Iris pigment epithelial cell (primary cell): ENCODE measurements at places on chromosomes 16 and 17.
A peak's percentile ranks its signal among the peaks of the same experiment; 100 is the strongest.

GRCh38 chr16:27320261-27321012 is 6.7 kb downstream of the IL4R start:
- no peak for DNase-seq

GRCh38 chr17:4710693-4711634 is 532 bp downstream of the ARRB2 start:
- no peak for DNase-seq

DNA sequence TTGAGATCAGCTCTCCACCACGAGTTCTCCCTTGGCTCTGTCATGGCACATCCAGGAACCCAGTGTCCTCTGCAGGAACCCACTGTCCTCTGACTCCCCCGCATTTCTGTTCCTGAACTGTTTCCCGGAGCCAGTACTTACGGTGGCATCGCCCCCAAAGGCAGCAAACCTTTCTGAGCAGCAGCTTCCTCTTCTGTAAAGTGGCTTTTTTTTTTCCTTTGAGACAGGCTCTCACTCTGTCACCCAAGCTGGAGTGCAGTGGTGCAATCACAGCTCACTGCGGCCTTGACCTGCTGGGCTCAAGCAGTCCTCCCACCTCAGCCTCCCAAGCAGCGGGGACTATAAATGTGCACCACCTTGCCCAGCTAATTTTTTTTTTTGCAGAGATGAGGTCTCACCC is 32.2 kb downstream of the NAGPA start:
- DNase-seq = no peak

- DNase-seq = no peak
Observed at GRCh38 chr16:11151156-11151884, 104.7 kb downstream of the SOCS1 start.

- DNase-seq = no peak
Observed at GRCh38 chr16:69371564-69371963, 14.2 kb downstream of the TERF2 start.

GRCh38 chr17:21288571-21289017 is 4.1 kb downstream of the MAP2K3 start:
- DNase-seq = no peak

GRCh38 chr16:81758376-81758775 is 20.7 kb upstream of the PLCG2 start:
- DNase-seq = peak; percentile 77

DNA sequence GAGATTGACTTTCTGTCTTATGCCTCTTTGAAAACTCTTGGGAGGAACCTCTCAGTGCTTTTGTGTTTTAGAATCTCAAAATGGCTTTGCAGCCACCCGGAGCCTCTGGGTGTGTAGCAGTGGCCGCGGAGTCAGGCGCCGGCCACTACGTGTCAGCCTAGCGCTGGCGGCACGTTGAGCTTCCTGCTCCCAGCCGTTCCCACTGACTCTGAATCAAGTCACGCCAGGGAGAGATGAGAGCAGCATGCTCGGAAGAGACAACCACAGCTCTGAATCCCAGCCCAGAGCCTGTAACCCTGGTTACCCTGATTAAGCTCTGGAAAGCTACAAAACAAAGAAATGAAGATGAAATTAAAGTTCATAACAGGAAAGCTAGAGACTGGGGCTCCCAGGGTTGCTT is 97.4 kb upstream of the CACNG5 start:
- DNase-seq = peak; percentile 72

DNA sequence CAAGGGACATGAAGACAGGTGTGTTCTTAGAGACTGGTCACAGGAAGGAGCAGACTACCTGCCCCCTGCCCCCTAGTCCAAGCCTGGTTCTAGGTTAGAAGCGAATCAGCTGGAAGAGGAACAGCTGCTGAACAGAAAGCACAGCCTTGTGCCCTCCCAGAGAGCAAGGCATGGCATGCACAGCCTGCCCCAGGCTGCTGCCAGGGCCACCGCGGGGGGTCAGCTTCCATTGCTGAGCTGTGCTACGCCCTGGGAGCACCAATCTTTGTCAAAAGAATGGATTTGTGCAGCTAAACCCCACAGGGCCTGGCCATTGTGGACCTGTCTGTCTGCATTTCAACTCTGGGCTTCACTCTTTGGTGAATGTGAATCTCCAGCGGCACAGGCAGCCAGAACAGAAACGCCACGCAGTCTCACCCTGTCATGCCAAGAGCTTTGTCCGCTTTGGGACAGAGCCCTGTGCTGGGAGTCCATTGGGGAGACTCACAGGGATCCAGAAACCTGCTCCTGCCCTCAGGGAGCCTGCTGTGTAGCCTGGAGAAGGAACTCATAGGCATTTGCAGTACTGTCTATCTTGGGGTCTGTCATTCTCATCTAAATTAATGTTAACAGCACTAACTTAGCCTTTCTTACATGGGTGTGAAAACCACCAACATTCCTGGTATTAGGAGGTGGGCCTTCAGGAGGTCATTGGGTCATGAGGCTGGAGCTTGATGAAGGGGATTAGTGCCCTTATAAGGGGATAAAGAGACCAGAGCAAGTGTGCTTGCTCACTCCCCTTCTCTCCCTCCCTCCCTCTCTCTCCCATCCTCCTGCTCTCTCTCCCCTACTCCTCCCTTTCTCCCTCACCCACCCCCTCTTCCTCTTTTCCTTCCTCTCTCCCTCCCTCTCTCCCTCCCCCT is 25.6 kb upstream of the CDRT4 start:
- no peak for DNase-seq

DNA sequence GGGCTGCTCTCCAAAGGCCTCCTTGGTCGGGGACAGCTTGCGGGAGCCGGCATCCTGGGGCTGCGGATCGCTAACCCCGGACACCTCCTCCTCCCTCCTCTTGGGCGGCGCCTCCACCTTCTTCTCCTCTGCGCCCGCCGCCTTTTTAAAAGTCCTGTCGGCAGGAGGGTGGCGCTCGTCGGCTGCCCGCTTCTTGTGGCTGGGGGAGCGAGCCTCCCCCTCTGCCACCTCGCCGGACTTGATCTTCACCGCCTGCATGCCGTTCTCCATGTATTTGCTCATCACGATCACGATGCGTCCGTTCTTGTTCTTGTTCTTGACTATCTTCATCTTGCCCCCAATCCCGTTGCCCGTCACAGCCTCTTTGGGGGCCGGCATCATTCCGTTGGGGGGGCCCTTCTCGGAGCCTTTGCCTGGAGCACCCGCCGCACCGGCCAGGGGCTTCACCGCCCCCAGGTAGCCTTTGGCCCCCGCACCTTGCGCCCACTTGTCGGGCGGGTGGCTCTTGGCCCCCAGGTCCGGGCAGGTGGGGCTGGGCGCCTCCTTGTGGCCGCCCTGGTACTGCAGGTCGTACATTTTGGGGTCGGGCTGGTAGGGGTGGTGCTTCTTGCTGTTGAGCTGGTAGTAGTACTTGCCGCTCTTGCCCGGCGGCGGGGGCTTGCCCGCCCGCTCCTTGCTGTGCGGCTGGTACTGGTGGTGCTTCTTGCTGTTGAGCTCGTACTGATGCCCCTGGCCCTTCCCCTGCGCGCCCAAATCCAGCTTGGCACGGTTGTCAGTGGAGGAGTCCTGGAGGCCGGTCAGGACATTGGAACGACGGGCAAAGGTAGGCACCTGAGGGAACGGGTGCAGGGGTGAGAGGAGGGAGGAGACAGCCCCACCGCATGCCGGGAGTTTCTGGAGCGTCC is 4.4 kb downstream of the CBX4 start:
- DNase-seq = no peak
